ENCODE measurements at places on chromosomes 13 and 19. TPM values are rescaled to one million over a fixed set of nuclear protein-coding genes. Genes with fewer than 3 reads are reported as not detected.

The TM9SF2 gene
- total RNA-seq: 52.2 TPM

- DNase-seq: no peak
Observed at GRCh38 chr13:21077076-21077787, 15.8 kb upstream of the LATS2 start.

DNA sequence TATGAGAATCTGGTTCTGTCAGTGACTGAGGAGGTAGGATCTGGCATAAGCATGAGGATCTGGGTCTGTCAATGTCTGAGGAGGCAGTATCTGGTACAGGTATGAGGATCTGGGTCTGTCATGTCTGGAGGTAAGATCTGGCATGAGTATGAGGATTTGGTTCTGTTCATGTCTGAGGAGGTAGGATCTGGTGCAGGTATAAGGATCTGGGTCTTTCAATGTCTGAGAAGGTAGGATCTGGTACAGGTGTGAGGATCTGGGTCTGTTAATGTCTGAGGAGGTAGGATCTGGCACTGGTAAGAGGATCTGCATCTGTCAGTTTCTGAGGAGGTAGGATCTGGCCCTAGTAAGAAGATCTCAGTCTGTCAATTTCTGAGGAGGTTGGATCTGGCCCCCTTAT, 12.4 kb upstream of the PDCD2L start:
- no peak for DNase-seq

- DNase-seq: no peak
Observed at GRCh38 chr19:7545300-7545699, 9.8 kb downstream of the PNPLA6 start.
